T follicular helper cell (primary cell): ENCODE measurements at places on chromosomes 2 and 18.
A peak's percentile ranks its signal among the peaks of the same experiment; 100 is the strongest.

GRCh38 chr18:36352384-36352783 lies 54.9 kb downstream of the FHOD3 start:
- no peak for DNase-seq

DNA sequence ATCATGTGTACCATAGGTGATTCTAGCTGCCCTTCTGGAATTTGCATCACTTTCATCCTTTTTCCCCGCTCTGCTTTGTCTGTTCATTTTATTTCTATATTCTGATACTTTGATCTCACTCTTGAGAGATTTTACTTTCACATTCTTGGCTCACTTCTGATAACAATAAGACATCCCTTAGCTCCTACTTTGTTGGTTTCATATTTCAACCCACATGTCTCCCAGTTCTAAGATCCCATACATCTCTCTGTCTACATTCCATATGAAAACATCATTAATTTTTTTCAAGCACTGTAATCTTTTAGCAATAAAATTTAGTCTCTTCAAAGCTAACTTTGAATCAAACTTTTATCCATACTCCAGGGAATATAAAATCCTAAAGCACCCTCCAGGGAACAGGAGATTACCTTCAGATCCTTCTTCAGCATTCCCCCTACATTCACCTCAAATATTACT lies 75.6 kb downstream of the COL3A1 start:
- no peak for DNase-seq

GRCh38 chr2:44347526-44347925 lies 13.8 kb downstream of the PREPL start:
- no peak for DNase-seq

- no peak for DNase-seq
These were observed 125.1 kb upstream of the HAAO start for GRCh38 chr2:42917425-42917927.

DNA sequence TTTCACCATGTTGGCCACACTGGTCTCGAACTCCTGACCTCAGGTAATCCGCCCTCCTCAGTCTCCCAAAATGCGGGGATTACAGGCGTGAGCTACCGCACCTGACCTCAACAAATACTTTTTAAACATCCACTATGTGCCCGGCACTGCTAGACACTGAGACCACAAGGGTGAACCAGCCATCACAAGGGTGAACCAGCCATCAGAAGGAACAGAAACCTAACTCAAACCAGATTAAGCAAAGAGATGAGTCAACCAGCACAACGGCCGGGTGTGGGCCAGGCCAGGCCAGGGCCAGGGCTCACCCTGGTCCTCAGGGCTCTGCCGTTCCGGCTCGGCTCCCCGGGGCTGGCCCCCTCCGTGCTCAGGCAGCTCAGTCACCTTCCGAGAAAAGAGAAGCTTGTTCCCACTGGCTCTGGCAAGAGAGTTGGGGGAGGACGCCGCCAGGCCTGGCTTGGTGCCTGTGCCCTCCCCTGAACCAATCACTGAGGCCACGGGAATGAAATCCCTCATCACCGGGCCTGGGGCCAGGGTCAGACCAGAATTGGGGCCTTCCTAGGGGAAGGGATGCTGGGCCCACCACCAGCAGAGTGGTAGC lies 4.4 kb downstream of the TEX44 start:
- DNase-seq = no peak

DNA sequence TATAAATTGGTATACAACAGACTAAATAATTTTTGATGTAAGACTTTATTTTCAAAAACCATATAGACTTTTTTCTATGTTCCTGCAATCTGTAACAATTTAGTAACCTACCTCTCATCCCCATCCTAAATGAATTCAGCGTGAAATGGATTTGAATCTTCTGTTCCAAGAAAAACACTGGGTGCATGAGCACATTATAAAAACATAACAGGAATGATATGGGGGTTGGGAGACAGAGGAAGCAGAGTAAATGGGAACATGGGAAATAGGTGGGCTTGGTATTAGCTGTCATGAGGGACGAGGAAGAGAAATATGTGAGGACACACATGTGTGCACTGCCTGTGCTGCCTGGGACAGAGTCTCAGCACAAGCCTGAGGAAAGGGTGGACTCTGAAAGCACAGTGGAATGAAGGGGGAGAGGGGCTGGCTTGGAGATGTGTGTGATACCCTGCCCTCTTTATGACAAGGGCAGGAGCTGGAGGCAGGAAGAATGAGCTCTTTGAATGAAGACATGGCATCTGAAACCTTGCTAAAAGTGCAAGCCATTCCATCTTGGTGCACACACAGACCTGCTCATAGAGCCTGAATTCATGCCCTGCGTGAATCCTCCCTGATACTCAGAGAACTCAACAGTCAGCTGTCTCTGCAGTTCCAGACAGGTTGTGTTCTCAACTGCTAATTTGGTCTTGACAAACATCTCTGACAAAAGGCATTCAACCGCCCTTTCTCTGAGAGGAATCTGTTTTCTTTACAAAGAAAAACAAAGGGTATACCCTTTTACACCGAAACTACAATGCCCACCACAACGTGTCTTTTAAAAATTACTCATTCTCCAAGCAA lies 66.6 kb downstream of the EPB41L3 start:
- DNase-seq = no peak

- no peak for DNase-seq
These were observed 442.6 kb upstream of the LRATD1 start for GRCh38 chr2:14189929-14190328.

DNA sequence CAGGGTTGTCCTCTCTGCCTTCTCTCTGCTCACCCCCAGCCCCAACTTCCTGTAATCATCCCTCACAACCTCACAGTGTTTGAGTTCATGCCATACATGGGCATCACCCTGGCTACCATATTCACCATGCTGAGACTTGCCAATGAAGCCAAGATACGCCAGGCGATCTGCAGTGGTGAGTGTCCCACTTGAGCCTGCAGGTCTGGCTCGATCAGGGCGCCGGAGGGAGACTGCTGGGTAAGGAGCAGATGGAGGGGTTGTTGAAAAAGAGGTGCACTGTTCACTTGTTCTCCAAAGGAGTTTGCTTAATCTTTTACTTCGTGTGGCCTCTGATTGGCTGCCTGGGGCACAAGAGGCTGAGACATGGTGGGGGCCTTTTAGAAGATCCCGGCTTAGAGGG lies 14.6 kb downstream of the MROH2A start:
- DNase-seq = no peak

DNA sequence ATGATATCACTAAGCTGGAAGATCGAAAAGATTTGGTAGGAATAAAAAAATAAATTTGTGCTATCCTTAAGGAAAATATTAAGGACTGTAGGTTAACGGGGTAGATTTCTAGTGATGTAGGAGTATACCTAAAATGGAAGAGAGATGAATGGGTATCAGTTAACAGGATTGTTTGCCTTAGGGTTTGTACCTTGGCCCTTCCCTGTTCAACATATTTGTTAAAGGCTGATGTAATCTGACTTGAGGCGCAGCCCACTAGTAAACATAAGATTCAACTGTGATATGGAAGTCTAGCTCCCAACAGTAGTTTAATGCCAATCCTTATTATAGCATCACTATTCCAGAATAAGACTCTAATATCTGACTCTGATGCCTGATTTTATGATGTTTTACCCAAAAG lies 685.2 kb downstream of the DCC start:
- no peak for DNase-seq

GRCh38 chr2:61017003-61017555 lies 441 bp upstream of the PEX13 start:
- DNase-seq = peak; percentile 48

DNA sequence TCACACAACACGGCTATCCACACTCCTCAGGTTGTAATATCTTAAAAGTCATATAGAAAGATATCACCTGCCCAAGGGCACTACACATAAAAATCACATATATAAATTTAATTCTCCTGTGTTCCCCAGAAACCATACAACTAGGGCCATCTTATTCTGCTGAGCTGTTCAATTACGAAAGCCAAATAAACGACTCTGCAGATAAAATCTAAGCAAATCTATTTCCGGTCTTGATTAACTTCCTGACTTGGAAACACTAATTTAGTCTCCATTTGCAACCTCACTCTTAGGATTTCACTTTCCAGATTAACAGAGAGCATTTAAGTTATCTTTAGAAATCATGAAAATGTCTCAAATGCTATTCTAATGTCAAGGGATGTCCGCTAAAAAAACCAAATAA lies 23.9 kb upstream of the STK17B start:
- no peak for DNase-seq

DNA sequence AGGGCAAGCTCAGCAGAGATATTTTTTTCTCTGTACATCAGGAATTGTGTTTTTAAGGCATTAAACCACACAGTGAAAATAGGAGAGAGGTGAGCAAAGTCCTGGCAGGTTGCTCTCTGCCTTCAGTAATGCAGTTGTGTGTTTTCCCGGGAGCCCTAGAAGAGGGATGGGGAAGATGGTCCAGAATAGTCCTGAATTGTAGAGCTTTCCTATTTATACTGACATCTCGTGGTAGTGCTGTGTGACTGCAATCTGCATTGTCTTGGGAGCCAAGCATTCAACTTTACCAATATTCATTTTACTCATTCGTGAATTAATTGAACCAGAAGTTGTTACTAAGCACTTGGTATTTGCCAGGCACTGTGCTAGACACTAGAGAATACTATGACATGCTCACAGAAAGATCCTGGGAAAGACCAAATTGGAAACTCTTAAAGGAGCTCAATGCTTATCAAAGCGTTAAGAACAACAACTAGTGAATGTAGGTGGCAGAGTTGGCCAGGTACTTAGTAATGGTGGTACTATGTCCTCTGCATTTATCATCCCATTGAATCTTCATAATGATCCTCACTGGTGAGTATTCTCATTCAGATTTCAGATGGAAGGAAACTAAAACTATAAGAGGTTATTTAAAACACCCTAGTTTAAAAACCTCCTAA lies 214.6 kb downstream of the TRIB2 start:
- no peak for DNase-seq

DNA sequence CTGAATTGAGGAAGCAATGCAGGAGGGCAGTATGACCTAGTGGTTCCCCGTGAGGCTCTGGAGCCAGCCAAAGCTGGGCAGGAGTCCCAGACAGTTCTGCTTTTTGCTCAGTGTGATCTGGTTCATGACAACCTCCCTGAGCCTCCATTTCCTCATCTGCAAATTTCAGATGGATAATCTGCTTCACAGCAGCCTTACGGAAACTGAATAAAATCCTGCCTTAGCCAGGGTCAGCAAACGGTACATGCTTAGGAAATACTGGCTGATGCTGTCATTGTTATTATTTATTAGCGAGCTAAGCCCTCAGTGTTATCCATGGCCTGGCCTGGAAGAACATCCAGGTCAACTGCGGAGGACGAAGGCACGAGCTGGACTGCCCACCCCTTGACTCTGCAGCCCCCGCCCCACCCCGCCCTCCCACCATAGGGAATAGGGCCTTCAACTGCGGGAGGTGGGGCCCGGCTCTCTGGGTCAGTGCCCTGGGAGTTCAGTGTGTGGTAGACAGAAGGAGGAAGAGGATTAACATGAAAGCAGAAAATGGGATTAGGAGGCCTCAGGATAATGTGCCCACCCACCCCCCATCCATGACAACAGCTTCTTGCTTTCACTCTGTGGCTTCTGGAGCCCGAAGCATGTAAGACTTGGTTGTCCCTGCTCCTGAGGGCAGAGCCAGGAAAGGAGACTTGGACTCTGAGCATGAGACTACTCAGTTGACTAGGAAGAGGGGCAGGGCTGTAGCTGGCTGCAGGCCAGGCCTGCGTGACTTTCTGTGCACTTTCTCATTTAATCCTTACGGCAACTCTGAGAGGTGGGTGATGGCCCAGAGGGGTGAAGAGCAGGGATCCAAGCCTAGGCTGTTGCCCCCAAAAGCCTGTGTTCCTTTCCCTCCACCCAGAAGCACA lies 13.1 kb downstream of the PKDCC start:
- DNase-seq = no peak

GRCh38 chr2:158394453-158394852 lies 62.1 kb downstream of the CCDC148 start:
- DNase-seq = no peak

DNA sequence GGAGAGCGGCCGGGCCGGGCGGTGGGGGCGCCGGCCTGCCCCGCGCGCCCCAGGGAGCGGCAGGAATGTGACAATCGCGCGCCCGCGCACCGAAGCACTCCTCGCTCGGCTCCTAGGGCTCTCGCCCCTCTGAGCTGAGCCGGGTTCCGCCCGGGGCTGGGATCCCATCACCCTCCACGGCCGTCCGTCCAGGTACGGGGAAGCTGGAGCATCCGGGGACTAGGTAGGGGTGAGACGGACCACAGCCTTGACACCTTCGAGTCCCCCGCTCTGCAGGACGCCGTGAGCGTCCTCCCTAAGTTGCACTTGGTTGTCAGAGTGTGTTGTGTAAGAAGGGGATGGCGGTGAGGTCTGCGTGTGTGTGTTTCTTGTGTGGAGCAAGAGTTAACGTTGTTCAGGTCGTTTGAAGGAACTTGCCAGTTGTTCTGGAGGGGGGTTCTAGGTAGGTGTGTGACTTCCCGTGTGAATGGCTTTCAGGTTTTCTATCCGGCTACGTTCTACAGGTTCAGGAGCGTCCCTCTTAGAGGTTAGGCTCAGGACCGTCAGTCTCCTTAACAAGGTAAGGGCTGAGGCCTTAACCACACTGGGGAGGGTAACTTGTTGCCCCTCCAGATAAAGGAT lies 393 bp downstream of the IL1R1 start:
- no peak for DNase-seq

- DNase-seq = no peak
These were observed 511.7 kb upstream of the CNTNAP5 start for GRCh38 chr2:123513351-123513750.

DNA sequence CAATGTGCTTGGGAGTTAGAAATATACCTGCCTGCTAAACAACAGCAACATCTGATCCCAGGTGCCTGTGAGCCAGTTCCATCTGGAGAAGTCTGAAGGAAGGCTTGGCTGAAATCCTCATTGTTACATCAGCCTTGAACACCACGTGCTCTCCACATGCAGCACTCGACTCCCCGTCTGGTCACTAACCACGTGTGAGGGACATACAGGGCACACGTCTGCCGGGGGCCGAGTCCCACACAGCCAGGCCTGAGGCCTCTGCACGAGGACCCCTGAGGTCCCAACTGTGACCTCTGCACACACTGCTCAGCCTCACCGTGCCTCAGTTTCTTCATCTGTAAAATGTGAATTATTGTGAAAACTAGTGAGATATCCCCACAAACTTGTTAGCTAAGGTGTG lies 236.5 kb upstream of the SALL3 start:
- no peak for DNase-seq

DNA sequence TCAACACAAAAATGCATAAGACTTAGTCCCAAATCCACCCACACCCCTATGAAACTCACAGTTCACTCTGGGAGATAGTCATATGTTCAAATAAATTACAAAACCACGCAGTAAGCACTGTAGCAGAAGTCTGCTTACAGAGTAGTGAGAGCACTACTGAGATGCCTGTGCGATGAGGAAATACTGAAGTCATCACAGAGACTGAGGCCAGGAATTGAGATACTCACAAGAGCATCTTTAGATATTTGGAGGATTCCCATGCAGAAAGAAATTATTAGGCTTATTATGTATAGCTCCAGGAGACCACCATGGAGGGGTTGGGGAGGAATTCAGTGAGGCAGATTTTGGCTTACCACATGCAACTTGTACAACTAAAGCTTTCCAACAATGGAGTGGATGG lies 82.3 kb downstream of the ANTXR1 start:
- no peak for DNase-seq

DNA sequence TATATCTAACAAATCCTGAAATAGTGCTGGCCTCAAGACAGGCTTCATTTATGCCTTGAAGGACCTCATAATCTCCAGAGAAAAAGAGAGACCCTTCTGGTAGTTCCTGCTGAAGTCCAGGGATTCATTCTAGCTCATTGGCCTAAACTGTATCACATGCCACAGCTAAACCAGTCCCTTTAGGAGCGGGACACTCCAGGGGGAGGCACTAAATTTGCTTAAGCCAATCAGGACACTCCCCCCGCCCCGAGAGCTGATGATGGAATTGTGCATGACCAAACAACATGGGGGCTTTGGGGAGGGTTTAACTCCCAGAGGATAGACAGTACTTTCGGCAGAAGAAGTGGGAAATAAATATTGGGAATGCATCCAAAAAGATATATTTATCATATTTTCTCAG lies 36.4 kb upstream of the CXCR4 start:
- DNase-seq = no peak
